ENCODE measurements at places on chromosomes 4 and X.

- no peak for DNase-seq
Observed at GRCh38 chr4:151804821-151805220, 44.0 kb upstream of the GATB start.

DNA sequence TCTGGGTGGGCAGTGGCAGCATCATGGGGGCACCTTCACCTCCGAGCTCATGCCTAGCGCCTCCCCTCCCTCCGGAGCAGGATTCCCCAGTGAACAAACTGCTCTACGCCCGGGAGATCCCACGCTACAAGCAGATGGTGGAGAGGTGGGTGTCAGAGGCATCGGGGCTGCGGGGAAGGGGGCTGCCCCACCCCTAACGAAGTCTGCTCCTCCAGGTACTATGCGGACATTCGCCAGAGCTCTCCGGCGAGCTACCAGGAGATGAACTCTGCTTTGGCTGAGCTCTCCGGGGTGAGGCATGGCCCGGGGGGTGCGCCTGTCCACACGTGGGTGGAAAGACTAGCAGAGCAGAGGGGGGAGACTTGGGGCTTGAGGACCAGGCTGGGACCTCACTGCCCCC, 2.7 kb upstream of the SRPK3 start:
- no peak for DNase-seq

GRCh38 chr4:144734522-144734921, 88.6 kb downstream of the HHIP start:
- DNase-seq: no peak

GRCh38 chr4:119748853-119749252, 120.2 kb upstream of the PDE5A start:
- DNase-seq: no peak

- DNase-seq: no peak
Observed at GRCh38 chr4:37279894-37280592, 35.5 kb downstream of the NWD2 start.

GRCh38 chrX:123835661-123836371, 24.0 kb upstream of the XIAP start:
- DNase-seq: no peak

- no peak for DNase-seq
Observed at GRCh38 chrX:53288189-53288588, 6.8 kb upstream of the IQSEC2 start.

- DNase-seq: no peak
Observed at GRCh38 chr4:146299607-146300006, 85.3 kb downstream of the REELD1 start.

GRCh38 chr4:129014566-129015509, 78.5 kb downstream of the SCLT1 start:
- no peak for DNase-seq

GRCh38 chrX:47808904-47809788, 27.6 kb upstream of the ZNF81 start:
- no peak for DNase-seq

DNA sequence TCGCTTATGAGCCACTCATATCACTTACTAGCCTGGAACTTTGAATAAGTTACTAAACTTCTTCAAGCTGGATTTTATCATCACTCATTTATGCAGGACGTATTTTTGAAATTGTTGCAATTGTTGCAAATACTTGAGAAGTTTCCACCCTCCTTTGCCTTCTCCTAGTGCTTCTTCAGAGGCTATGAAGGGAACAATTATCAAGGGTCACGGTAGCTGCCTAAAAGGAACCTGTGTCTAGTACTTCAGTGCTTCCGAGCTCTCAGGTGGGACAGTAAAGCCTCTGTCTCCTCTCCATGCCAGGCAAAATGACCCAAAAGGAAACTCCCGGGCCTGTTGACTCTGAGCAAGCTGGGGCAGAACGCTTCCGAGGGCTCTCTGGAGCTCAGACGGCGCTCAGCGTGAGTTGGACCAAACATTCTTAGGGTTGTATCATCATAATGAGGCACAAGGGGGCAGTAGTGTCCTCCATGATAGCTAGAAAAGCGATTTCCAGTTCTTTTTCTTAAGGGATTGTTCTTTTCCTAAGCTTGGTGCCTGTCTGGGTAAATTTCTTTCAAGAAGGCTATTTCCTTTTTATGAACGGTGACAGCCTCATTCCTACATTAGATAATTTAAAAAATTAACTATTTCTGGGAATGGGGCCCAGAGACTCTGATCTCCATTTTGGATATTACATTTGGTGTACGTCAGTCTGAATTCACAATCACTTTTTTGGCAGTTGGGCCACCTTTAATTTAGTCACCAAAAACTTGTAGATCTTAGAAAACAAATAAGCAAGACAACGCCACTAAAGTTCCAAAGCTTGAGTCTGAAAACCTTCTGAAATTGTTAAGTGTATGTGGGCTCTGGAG, 73.1 kb downstream of the PACRGL start:
- DNase-seq: no peak

- DNase-seq: no peak
Observed at GRCh38 chr4:1233641-1234308, 15.2 kb downstream of the CTBP1 start.

GRCh38 chrX:19954335-19955096, 36.3 kb downstream of the BCLAF3 start:
- DNase-seq: no peak

- no peak for DNase-seq
Observed at GRCh38 chrX:66717926-66718325, 79.0 kb upstream of the EDA2R start.

DNA sequence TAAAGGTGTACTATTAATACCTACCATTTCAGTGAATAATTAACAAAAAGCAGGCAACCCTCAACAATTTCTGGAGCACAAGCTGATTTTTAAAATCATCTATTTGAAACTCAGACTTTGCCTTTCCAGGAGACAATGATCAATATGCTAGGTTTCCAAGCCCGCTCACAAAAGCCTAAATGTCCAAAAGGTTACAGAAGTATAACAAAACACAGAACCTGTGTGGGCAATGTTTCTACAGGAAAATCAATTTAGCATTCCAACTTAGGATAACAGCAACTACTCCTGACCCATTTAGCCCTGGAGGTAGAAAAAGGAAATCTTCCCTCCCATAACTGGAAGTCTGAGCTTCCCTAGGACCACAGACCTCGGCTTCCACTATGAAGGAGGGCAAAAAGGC, 3.9 kb downstream of the TAB3 start:
- no peak for DNase-seq

GRCh38 chr4:183797445-183798300, 107.4 kb upstream of the STOX2 start:
- DNase-seq: no peak

DNA sequence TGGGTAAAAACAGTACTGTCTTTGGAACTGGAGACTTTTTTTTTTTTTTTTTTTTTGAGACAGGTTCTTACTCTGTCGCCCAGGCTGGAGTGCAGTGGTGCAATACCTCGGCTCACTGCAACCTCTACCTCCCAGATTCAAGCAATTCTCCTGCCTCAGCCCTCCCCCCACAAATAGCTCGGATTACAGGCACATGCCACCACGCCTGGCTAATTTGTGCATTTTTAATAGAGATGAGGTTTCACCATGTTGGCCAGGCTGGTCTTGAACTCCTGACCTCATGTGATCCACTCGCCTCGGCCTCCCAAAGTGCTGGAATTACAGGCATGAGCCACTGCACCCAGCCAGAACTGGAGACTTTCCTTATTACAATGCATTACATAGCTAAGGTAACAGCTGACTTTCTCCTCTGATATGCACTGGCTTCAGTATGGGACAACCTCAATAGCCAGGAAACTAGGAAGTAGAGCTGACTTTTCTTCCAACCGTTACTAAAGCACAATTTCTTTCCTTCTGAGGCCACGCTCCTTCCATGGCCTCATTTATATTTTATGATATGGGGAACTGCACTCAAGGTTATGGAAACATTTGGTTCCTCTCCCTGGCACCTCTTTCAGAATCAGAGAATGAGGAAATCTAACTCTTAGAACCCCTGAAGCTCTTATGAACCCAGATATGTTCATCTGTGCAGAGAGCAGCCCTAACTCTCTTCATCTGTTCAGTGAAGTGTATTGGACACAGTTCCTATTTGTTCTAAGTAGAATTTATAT, 53.5 kb upstream of the FAM9B start:
- DNase-seq: no peak

DNA sequence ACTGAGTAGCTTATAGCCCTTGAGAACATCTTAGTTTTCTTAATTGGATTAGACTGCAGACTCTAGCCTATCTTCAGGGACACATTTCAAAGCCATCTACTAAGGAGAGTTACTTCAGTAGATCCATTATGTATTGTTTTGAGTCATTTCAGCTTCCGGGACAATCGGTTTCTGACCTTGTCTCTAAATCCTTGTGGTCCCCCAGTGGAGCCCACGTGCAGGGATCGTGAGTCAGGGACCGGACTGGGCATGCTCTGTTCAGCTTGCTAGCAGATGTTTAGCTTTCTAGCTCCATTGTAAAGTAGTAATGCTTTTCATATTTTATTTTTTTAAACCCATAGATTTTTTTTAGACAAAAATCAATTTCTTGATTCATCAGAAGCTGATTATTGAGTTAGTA, 211.9 kb upstream of the PRPS2 start:
- DNase-seq: no peak

DNA sequence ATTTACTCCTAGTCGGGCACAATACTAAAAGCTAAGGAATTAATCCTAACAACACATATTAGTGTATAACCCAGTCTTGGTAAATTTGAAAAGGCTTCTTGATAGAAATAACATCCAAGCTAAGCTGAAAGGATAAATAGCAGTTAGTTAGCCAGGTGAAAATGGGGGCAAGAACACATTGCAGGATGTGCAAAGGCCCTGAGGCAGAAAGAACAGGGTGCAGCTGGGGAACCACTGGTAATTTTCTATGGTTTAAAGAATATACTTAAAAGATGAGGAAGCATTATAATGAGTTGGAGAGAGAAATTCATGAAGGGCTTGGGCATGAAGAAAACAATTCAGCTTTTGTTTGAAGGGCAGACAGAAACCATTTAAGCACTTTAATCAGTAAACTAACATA, 689.0 kb downstream of the ADGRL3 start:
- no peak for DNase-seq

DNA sequence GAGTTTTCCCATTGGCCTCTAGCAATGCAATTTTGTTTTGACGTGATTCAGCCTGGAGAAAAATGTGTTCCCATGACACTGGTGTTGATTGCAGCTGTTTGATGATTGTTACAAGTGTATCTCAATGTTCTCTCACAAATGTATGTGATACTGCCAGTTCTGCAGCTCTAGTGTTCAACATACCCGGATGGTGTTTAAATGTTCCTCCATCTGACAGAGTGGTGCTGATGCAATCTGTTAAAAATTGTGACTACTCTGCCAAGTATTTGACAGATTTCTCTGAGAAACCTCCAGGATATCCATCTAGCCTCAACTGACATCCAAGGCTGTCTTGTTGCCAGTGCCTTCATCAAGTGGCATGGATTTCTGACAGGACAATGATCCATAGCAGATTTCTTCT, 657.2 kb upstream of the DIAPH2 start:
- no peak for DNase-seq

DNA sequence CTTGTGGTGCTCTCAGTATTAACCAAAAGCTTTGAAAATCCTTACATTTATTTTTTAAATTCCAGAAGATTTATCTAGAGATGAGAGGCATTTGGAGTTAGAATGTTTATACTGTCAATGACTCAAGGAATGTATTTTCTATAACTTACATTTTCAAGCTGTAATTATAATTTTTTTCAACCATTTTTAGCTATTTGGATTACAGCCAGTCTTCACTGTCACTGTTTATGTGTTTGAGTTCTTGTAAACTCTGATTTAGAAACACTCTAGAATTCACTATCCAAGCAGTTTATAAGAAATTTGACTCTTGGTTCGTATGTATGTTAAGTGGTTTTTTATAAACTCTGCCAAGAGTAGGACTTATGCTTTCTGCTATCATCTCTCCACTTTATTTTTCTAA, 36.7 kb upstream of the GUCY1A1 start:
- no peak for DNase-seq

DNA sequence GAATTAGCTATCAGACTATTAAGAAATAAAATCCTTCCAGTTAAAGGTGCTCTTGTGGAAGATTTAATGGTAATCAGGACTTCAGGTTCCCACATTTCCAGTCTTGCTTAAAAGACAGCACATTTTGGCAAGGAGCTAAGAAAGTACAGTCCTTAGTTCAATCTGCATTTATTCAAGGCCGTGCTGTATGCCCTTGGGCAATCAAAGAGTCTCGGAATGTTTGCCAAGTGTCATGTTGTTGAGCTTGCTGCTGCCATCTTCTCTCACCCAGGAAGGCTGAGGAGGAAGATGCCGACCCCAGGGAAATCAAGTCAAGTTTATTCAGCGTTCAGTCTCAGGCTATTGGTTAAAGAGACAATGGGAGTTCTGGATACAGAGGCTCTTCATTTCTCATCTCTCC, 388.1 kb upstream of the IGFBP7 start:
- no peak for DNase-seq

- DNase-seq: no peak
Observed at GRCh38 chrX:48278958-48279357, 23.8 kb downstream of the SSX1 start.

- DNase-seq: no peak
Observed at GRCh38 chr4:127641524-127641923, 8.8 kb downstream of the INTU start.

DNA sequence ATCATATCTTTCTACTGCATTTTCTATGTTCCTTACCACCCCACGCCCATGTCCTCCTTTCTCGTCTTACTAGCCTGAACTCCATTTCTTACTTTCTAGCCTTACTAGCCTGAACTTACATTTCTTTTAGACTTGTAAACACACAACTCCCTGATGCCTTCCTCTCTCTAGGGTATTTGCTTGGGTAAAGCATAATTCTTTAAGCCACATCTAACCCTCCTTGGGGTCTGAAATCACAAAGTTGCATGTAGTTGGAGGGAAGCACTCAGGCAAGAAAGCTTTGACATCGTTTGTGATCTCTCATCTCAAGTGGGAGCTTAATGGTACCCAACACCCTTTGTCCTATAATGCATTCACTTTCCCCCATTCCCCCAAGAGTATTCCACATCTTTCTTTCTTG, 124.4 kb downstream of the SPOCK3 start:
- DNase-seq: no peak

GRCh38 chr4:24978291-24979075, 52.3 kb downstream of the LGI2 start:
- DNase-seq: no peak

- DNase-seq: no peak
Observed at GRCh38 chrX:67044029-67044653, 405.3 kb upstream of the EDA2R start.

DNA sequence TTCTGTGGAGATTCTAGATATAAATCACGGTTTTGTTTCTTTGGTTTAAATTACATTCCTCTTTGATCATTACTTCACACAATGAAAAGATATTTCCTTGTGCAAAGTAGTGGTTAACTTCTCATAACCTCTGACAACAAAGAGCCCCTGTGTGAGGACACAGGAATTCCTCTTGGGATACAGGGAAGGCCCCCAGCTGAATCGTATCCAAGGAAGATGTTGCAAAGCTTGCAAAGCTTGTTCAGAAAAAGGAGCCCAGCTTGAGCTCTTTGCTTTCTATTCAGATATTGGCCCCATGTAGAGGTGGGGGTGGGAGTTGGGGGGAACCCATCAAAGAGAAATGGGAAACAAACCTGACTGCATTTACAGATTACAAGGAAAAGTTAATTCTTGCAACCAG, 145.7 kb downstream of the RELL1 start:
- no peak for DNase-seq

GRCh38 chrX:136390921-136391320, 90.2 kb downstream of the ADGRG4 start:
- no peak for DNase-seq

Measured in omental fat pad (tissue), 4 donors.